T-helper 2 cell treated with Interferon-gamma antibody and Interleukin-4, amounts not matched to agents 5 μg/mL and 100 μg/mL, for 36 hours (primary cell): ENCODE measurements at places on chromosomes 2 and 18.

DNA sequence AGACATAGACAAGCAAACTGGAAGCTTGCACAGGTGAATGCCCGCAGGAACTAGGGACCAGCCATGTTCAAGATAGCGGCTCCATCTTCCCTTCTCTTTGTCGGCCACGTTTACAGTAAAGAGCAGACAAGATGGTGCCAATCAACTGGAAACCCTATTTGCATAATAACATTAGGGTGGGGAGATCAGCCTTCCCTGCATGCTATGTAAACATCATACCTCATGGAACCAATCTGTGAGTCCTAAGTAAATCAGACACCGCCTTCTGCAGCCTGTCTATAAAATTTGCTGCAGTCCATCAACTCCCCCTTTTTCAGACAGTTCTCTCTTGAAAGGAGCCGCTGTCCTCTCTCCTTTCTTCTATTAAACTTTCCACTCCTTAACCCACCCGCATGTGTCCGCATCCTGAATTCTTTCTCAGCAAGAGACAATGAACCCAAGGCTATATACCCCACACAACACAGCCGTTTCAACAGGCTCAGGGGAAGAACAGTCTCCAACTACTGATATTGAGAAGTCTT, 384.4 kb downstream of the EIPR1 start:
- no peak for DNase-seq

GRCh38 chr18:28973324-28973723, 796.4 kb upstream of the CDH2 start:
- no peak for DNase-seq

DNA sequence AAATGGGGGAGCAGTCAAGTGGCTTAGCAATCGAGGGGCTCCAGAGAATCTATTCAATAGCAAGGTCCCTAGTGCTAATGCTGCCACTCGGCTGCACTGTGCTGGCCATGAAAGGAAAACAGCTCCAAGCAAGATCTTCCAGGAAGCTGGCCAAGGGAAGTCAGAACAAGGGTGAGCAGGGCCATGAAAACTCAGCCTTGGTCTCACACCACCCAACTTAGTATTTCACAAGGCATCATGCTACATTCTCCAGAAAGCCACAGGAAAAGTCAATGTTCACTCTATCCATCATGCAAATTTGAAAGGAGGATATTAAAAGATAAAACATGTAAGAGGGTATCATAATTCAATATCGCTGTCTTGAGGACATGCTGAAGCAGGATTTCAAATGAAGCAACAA, 35.7 kb downstream of the NRP2 start:
- DNase-seq = no peak

- DNase-seq = no peak
These were observed 108.6 kb upstream of the CNTNAP5 start for GRCh38 chr2:123916531-123916930.

DNA sequence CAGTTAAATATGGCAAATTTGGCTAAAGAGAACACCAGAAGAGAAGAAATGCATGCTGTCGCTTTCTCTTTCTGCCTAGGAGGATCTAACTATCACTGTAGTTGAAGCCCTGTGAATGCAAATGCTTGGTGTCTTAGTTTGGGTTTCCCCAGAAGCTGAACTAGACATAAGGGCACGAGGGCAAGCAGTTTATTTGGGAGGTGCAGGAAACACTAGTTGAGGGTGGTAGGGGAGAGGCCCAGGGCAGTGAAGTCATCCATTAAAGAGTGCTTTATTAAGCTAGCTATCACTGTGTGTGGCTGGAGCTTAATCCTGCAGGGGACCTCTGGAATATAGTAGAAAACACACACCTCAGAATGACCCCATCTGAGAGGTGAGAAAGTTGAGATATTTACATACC, 639.8 kb upstream of the ZEB2 start:
- DNase-seq = no peak
